BJ (cell line): ENCODE measurements at places on chromosomes 1 and 21.
A peak's percentile ranks its signal among the peaks of the same experiment; 100 is the strongest.

DNA sequence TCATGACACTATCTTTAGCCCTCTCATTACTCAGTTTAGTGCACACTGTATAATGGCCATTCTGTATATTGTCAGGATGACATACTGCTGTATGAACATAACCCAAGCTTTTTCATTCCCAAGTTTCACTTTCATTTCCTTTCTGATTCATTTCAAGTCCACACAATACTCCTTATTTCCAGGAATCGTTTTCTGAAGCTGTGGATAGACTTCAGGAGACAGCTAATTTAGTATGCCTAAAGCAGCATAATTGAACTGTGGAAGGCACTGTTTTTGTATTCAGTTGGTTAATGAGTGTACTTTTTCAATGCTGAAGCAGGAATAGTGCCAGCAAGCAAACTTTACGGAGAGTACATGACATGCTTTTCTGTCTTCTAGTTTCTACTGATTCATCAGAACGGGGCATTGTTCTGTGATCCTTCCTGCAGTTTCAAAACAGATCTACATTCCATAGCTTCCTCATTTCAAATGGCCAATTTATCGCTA is 578.5 kb upstream of the ZP4 start:
- no peak for DNase-seq

DNA sequence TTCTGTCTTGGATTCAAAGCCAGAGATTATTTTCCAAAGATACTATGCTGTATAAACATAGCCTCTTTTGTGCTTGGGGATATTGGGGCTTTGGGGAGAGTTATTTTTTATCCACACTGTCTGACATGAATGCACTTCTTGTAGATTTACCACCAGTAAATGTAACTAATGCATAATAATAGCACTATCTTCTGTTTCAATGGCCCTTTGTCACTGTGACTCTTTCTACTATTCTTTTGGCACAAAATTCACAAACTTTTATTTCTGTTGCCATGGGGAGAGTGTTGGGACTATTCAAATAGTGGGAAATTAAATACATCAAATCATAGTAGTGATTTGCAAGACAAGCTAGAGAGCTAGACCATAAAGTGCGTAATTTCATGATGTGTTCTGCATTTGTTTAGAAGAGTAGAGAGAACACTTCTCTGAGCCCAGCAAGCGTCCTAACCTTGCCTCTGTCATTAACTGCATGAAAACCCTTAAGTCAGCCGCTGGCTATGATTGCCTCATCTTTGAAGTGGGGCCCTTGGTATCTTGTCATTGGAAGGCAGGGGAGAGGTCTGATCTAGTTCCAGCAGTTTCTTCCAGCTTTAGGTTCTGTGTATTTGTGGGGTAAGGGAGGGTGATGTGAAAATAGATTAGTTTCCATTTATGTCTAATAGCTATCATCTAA is 154.4 kb downstream of the HHAT start:
- no peak for DNase-seq

DNA sequence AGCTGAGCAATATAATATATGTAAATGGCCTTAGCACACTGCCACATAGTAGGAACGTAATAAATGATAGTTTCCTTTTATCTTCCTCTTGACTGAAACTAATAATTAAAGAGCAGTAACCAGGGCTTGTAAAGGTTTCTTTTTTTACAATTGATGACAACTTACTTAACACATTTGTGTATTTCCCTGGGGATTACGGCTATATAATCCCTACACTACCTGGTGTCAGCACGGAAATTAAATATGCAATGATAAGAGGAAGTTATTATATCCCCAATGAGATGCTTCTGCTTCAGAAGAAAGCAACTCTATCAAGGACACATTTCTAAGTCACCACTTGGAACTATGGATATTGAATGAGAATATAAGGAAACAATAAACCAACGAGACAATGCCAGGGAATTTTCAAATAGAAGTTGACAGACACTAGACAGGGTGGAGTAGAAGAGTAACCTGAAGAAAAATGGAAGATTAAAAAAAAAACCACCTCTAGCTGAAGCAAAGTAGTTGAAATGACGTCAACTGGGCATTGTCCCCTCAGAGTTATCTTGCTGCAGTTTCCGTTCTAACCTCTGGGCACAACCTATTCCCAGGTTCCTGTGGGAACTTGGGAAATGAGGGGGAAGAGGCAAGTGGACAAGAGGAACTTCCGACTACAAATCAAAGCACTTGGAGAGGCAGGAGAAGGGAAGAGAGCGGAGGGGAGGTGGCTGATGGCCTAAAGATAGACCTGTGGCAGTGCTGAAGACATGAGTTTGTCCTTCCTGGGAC is 66.5 kb downstream of the PLPP3 start:
- no peak for DNase-seq

DNA sequence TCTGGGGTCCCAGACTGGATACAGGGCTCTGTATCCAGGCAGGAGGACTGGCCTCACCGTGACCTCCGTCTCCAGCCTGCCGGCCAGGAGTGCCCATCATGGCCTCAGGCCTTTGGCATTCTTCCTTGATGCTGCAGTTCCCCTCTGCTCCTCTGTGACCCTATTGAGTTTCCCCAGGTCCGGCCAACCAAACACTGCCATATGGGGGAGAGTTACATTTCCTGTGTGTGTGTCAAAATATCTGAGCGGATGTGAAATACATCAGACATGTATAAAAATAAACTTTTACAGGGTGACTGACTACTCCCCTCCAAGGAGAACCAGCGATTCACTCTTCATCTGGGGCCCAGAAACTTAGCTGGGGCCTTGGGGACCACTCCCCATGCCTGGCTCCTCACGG is 10.2 kb upstream of the UBL4B start:
- DNase-seq = no peak

DNA sequence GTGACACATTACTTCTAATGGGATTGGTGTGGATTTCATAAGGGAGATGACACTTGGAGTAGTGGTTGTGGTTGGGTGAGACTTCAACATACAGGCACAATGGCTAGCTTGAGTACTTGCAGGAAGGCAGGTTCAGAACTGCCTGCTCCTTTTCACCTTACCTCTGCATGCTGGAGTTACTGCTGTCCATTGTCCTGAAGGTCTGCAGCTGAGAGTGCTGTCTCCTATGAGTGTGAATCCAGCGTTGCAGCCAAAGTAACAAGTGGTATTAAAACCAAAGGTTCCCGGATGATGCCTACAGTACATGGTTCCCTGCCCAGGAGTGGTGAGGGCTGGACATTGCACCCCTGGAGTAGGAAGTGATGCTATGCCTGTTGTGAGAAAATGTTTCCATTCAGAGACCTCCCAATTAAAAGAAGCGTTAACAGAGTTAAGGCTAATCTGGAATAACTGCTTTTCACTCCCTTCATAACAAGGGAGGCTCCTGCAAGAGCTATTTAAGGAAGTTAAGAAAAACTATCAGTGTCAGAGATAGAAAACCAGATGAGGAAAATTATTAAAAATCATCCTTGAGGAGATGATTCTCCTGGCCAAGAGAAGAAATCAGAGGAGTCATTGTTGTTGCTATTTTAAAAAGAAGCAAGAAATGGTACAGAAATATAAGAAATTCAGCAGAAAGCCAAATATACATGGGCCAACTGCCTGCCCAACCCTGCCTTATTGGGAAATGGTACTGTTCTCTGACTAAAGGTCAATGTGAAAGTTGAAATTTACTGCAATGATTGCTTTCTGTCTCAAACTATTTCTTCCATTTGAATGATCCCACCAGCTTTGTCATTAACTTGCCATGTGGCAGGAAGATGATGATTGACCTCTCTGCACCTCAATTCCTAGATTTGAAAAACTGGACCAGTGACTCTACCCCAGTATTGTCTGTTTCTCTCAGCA is 9.8 kb upstream of the F5 start:
- DNase-seq = no peak

GRCh38 chr1:175072099-175072951 is 4.7 kb downstream of the TNN start:
- peak; percentile 21 for DNase-seq

- no peak for DNase-seq
These were observed 304.0 kb downstream of the NFIA start for GRCh38 chr1:61386323-61386722.

- no peak for DNase-seq
These were observed 97.2 kb downstream of the KCNN3 start for GRCh38 chr1:154772606-154773506.

DNA sequence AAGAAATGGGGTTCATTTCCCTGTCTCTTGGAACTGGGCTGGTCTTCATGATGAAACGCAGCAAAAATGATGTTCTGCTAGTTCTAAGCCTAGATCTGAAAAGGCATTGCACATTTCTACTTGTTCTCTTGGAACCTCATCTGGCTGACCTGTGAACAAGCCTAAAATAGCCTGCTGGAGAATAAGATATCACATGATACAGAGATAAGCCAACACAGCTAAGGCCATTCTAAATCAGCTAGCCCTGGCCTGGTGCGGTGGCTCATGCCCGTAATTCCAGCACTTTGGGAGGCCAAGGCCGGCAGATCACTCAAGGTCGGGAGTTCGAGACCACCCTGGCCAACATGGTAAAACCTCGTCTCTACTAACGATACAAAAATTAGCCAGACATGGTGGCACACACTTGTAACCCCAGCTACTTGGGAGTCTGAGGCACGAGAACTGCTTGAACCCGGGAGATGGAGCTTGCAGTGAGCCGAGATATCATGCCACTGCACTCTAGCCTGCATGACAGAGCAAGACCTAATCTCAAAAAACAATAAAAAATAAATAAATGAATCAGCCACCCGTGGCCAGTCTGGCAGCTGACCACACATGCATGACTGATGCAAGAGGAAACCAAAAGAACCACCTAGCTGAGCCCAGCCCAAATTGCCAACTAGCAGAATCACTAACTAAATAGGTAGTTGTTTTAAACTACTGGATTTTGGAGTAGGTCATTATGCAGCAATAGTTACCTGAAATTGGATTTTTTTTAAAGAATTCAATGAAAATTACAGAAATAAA is 18.0 kb downstream of the CD244 start:
- no peak for DNase-seq

- DNase-seq = peak; percentile 19
These were observed 88.6 kb downstream of the SELENOF start for GRCh38 chr1:86825319-86825718.

- no peak for DNase-seq
These were observed 20.1 kb downstream of the FAM151A start for GRCh38 chr1:54603241-54603640.

DNA sequence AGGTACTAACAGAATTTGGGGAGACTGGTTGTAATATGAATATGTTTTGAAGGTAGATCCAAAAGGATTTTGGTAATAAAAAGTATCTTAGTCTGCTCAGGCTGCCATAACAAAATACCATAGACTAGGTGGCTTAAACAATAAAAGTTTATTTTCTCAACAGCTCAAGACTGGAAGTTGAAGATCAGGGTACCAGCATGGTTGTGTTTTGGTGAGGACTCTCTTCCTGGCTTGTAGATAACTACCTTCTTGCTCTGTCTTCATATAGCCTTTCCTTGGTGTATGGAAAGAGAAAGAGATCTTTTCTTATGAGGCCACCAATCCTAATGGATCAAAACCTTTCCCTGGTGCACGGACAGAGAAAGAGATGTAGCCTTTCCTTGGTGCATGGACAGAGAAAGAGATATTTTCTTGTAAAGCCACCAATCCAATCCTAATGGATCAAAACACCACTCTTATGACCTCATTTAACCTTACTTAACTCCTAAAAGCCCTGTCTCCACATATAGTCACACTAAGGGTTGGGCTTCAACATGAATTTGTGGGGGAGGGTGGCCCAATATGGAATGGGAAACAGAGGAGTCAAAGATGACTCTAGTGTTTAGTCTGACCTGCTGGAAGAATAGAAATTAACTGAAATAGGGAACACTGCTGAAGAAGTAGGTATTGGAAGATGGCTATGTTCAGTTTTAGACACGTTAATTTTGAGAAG is 5.4 kb upstream of the TSNAX start:
- DNase-seq = no peak

- DNase-seq = no peak
These were observed 6.3 kb downstream of the OBSCN start for GRCh38 chr1:228213917-228214808.

DNA sequence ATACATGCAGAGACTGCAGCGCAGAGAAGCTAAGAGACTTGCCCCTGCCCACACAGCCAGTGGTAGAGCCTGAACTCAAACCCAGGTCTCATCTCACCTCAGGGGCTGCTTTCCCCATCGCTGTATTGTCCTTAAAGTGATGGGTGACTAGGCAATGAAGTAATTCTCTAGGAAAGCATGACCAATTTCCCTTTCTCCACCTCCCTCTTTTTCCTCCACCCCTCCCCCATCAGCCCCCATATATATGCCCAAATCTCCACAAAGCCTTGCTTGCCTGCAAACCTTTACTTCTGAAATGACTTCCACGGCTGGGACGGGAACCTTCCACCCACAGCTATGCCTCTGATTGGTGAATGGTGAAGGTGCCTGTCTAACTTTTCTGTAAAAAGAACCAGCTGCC is at the start of gene IL24:
TSS of gene IL24 (plus strand) at position 269 of the 400 bp plus-strand sequence. CDS start 390 bp downstream, outside the sequence.
- no peak for DNase-seq

DNA sequence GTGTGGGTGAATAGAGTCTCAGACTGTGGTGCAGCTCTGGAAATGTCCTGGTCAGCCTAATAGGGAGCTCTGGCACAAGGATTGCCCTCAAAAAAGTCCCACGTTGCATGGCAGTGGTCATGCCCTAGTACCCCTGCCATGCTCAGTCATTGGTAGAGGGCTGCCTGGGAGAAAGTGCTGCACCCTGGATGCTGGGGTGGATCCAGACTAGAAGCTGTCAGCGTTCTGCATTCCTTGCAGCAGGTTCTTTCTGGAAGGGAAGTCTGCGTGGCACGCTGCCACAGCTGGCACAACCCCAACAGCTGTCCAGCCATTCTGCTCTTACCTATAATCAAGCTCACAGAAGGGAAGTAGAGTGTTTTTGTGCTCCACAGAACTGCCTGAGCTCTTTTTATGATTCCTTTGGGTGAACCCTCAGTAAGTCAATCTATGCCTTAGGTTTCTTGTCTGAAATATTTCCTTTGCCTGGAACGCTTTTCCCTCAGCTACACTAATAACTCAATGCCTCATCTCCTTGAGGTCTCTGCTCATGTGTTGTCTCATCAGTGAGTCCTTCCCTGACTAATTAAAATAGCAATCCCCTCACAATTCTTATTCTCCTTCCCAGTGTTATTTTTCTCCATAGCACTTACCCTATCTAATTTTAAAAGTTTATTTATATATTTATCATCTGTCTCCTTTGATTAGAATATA is 61.5 kb upstream of the JAK1 start:
- no peak for DNase-seq

GRCh38 chr1:165327538-165327937 is 29.0 kb downstream of the LMX1A start:
- no peak for DNase-seq

GRCh38 chr1:100188617-100189016 is 10.6 kb upstream of the LRRC39 start:
- DNase-seq = peak; percentile 43

- no peak for DNase-seq
These were observed 18.4 kb downstream of the ZBTB17 start for GRCh38 chr1:15957221-15958095.

DNA sequence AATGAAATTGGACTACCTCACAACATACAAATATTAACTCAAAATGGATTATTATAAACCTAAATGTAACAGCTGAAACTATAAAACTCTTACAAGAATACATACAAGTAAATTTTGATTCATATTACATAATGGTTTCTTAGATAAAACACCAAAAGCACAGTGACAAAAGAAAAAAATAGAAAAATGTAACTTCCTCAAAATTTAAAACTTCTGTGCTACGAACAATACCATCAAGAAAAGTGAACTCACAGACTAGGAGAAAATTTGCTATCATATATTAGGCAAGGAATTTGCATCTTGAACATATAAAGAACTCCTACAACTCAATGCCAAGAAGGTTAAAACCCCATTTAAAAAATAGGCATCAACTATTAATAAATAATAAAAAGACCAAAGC is 31.2 kb downstream of the ANGPTL3 start:
- DNase-seq = no peak
